ENCODE measurements at places on chromosomes 7 and 10. TPM values are rescaled to one million over a fixed set of nuclear protein-coding genes. Genes with fewer than 3 reads are reported as not detected.

GRCh38 chr7:107043921-107044346 is 571 bp upstream of the PRKAR2B start:
- no peak for DNase-seq

DNA sequence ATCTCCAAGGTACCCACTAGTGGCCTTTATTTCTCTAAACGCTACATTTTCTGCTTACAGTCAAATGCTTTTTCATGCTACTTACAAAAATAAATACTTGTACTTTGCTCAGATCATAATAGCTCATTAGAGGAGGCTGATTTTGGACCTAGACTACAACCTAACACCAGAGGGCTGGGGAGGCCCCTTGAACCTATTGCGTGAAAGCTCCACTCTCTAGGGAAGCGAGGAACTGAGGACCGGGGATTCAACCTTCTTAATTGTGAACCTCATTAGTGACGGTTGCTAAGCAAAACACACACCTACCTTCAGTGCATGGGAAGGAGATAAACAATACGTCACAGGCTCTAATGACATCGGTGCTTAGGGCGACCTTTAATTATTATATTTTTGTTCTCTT is 92.1 kb downstream of the EBF3 start:
- no peak for DNase-seq

- no peak for DNase-seq
Observed at GRCh38 chr10:97894092-97894491, 44.4 kb downstream of the GOLGA7B start.

The INA gene
- 11.8 TPM for total RNA-seq

The A1CF gene
- total RNA-seq, result not detected

DNA sequence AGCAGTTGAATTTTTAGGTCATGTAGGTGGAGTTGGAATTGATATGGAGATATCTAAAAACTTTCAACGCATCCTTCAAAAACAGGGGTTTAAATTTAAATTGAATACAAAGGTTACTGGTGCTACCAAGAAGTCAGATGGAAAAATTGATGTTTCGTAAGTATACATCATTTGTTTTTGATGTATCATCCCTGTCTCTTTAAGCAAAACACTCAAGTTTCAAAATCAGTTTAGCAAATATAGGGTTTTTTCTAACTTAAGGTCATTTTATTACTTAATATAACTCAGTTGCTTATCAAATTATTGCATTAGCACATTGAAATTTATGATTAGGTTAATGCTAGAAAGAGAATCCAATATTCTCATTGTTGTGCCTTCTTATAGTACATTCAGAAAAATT is 24.6 kb downstream of the DLD start:
- no peak for DNase-seq

The PURB gene
- total RNA-seq, result 36.8 TPM

DNA sequence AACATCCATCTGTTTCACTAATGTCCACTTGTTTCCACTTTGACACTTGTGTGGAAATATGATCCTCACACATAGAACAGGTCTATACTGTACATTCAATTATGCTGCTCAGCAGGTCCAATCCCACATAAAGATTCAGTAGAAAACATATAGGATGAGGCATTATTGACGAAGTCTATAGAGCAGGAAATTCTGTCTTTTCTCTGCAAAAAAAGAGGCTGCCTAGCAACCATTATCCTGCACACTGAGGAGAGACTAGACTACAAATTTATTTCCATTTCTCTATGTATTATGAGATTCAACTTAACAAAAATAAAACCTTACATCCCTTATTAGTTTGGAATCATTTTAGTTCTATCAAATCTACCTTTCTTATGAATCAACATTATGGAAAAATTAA is 204.6 kb upstream of the POM121L12 start:
- DNase-seq, result no peak

DNA sequence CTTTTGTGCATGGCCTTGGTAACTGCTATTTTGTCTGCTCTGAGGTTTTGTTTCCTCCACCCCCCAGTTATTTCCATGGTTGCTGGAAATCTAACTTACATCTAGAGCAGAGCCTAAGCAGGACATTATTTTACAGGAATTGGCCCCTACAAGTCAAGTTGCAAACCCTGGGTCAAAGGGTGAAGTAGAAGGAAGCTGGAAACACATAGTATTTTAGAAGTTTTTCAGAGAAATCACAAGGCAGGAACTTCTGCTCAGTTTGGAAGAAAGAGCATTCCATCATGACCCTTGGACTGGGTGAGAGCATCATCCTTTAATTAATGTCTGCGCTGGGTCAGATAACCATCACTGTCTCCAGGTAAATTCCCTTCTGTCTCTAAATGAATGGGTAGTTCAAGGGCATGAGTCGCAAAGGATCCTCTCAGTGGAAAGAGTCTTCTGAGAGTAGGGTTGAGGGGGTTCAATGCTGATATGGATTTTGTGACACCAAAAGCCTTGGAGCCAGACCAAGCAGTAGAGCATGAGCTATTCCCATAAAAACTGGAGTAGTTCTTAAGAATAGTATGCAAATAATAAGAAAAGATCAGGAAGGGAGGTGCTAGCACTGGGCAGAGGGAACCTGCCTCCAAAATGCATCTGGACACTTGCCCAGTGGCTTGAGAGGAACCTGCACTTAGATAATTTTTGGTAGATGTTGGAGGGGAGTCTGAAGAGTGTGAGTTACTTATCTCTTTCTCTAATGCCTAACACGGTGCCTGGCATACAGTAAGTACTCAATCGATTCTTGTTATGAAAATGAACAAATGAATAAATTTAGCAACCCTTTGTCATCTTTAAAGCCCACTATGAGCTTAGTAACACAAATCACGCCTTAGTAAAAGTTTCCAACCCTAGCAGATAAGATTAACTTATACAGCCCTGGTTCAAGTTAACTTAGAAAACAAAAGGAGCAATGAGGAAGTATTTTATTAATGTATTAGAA is 160.6 kb upstream of the ADO start:
- no peak for DNase-seq

- no peak for DNase-seq
Observed at GRCh38 chr10:71737001-71737833, 17.6 kb upstream of the C10orf105 start.

The MARVELD1 gene
- 20.0 TPM for total RNA-seq

The IGF2BP3 gene
- total RNA-seq, result 1.9 TPM

GRCh38 chr7:148662646-148663045 is 36.1 kb upstream of the CUL1 start:
- DNase-seq, result no peak
